Tibial nerve (tissue), 4 donors: ENCODE measurements at places on chromosomes 2 and 18.

GRCh38 chr2:54503192-54503591 lies 47.1 kb downstream of the SPTBN1 start:
- DNase-seq, result no peak

DNA sequence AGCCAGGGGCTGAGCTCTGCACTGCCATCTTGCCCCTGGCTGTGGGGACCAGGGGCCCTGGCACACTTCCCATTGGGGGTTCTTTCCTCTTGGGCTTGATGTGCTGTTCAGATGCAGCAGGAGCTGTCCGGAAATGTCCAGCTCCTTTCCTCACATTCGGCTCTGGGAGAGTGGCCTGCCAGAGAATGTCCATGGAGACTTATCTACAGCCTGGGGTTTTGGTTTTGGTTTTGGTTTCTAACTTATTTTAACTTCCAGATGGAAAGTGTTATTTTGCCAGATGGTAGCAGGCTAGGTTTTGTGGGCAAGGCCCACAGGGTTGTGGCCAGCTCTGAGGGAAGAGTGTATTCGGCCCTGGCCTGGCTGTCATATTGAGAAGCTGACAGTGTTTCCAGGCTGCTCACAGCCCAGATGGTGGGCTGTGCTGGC lies 177.3 kb downstream of the ANKRD30B start:
- DNase-seq, result no peak

DNA sequence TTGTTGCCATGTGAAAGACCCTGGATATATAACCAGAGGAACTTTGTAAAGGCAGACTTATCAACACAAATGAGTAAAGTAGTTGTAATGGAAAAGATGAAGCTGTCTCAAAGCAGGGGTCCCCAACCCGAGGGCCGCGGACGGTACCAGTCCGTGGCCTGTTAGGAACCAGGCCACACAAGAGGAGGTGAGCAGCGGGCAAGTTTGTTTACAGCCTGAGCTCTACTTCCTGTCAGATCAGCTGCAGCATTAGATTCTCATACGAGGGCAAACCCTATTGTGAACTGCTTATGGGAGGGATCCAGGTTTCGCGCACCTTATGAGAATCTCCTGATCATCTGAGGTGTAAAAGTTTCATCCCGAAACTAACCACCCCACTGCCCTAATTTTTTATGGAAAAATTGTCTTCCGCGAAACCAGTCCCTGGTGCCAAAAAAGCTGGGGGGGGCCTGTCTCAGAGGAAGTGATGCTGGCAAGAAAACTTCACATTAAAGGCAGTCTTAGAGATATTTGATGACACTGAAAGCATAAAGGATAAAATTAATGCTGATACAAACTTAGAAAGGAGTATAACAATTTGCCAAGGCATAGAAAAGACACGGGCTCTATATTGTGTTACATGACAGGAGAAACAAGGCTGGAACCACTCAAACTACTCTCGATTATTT lies 57.5 kb upstream of the MSTN start:
- DNase-seq, result no peak

DNA sequence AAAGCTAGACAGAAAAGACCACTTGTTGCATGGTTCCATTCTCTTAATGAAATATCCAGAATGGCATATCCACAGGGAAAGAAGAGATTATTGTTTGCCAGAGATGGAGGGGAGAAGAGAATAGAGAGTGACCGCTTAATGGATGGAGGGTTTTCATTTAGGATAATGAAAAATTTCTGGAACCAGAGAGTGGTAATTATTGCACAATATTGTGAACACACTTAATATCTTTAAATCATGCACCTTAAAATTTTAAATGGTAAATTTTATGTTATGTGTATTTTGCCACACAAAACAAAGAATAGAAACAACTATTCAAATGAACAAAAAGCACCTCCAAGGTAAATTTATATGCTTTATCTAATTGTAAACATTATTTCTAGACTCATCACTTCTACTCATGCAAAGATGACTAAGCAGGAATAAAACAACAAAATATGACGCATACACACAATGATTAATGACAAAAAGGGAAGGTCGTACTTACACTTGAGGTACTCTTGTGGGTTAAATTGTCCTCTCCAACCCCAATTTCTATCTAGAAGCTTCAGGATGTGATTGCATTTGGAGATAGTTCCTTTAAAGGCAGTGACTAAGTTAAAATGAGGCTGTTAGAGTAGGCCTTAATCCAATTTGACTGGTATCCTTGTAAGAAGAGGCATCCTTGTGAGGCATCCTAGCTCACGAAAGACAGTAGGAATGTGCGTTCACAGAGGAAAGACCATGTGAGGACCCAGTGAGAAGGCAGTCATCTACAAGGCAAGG lies 18.7 kb upstream of the DHRS9 start:
- DNase-seq, result no peak

- no peak for DNase-seq
These were observed 1.2 kb downstream of the MC2R start for GRCh38 chr18:13914170-13914569.

DNA sequence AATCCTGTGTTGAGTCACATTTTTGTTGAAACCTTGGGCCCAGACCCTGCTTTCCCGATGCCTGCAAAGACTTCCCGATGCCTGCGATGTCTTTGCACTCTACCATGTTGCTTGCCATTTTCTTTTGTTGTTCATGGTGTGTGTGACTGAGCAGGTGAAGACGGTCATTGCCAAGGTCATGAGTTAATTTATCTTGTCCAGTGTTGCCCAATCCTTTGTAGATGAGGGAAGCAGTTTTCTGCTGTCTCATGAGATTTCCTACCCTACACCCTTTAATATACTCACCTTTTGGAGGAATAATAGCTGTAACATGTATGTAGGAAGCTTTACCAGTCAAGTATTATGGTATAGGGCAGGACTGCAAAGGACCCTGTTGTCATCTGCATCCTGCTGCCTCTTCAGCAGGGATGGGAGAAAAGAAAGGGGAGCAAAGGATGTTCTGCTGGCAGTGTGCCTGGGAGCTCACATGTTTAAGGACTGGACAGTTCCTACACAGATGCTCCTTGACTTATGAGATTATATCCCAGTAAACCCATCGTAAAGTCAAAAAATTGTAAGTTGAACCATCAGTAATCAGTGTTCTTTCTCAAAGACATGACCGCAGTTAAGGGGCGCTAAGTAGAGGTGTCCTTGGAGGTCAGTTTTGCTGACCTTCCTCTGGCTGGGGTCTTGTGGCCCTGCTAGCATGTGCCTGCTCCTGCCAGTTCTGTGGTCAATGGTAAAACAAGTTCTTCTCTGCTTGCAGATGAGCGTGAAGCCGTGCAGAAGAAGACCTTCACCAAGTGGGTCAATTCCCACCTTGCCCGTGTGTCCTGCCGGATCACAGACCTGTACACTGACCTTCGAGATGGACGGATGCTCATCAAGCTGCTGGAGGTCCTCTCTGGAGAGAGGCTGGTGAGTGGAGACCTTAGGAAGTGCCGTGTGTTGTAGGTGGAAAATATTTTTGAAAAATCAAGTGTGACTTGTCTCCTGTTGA lies 124.8 kb upstream of the EML6 start:
- no peak for DNase-seq

DNA sequence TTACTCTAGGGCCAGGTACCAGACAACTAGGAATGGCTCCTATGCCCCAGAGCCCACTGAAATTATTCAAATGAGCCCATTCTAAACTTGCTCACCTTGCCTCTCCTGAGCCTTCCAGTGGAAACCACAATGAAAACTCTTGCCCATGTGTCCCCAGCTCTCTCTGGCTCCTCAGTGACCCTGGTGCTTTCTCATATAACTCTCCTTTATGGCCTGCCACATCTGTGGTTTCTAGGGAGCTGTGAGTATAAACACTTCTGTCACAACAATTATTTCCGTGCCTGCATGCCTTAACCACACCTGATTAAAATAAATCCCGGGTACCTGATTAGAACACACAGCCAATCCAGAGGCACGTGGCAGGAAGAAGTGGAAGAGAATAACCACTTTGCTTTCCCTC lies 333.0 kb upstream of the SPRED2 start:
- DNase-seq, result no peak

DNA sequence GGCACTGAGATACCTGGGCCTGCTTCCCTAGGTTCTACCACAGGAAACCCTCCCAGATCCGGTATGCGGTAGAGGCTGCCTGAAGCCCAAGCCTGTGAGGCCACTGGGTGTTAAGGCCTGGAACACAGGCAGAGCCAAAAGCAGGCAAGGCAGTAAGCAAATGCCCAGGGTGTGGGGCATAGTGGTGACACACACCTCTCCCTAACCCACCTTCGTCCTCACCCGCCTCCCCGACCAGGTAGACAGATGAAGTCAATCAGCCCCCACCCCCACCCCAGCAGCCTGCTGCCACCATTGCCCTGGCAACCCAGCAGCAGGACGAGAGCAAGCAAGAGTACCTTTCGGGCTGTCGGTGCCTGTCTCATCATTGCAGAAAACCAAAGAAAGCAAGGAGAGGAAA lies 6.1 kb downstream of the DCTN1 start:
- no peak for DNase-seq

DNA sequence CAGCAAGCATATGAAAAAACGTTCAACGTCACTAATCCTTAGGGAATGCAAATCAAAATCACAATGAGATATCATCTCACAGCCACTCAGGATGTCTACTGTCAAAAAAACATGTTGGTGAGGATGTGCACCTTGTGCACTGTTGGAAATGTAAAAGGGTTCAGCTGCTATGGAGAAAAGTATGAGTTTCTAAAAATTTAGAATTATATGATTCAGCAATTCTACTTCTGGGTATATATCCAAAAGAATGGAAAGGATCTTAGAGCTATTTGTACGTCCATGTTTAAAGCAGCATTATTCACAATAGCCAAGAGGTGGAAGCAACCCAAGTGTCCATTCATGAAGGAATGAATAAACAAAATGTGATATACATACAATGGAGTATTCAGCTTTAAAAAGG lies 50.0 kb downstream of the CFAP210 start:
- no peak for DNase-seq

GRCh38 chr2:227608561-227609338 lies 5.9 kb downstream of the SCYGR3 start:
- peak; percentile 31 for DNase-seq

GRCh38 chr18:42445359-42445758 lies 490.3 kb downstream of the PIK3C3 start:
- no peak for DNase-seq

DNA sequence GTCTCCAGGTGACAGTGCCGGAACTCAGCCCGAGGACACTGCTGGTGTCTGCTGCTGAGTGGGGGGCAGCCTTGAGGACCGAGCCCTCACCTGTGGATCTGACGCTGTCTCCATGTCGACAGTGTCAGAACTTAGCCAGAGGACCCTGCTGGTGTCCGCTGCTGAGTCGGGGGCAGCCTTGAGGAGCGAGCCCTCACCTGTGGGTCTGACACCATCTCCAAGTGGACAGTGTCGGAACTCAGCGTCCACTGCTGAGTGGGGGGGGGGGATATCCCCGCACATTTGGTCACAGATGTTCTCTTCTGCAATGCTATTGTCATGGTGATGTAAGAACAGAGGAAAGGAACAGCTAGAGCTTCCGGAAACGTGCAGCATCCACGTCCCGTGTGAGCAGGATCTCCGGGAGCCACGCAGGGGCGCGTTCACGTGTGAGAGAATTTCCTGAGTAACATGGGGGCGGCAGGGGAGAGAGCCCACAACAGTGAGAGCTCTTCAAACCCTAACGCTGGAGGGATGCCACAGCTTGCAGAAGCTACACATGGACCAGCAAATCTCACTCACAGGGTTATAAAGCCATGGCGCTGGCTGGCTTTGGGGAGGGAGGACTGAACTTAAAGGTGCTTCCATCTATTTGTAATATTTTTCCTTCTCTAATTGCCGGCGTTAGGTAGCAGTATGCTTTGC lies 250.7 kb upstream of the SALL3 start:
- no peak for DNase-seq

DNA sequence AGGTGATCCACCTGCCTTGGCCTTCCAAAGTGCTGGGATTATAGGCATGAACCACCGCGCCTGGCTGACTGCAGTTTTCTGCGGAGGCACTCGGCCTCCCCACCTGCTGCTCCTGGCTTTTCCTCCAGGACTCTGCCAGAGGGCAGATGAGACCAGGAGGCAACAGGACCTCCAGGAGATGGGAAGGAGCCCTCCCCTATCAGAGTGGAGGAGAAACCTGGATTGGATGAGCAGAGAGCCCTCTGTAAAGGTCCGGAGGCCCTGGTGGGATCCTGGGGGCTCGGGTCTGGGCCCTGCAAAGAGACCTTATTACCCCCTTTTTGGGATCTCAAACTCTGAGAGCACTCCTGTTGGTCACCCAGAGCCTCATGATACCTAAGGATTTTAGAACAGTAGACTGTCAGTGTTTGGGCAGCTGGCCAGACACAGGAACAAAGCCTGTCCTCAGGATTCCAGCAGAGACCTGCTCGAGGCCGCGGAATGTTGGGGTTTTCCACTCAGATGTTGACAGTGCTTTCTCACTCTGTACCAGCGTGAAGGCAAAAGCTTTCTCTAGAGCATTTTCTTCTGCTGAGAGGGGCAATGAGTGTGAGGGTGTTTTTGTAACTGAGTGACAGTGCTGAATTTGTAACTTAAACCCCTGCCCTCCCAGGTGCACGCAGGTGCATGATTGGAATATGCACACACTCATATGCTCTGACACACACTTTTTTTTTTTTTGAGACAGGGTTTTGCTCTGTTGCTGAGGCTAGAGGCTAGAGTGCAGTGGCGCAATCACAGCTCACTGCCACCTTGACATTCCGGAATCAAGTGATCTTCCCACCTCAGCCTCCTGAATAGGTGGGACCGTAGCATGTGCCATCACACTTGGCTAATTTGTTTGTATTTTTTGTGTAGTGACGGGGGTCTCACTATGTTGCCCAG lies 48.4 kb downstream of the NPPC start:
- no peak for DNase-seq
